ENCODE measurements at places on chromosomes 12 and 14. TPM values are rescaled to one million over a fixed set of nuclear protein-coding genes. Genes with fewer than 3 reads are reported as not detected.

GRCh38 chr14:70638416-70638815 lies 3.3 kb upstream of the TTC9 start:
- no peak overlapping the region for H3K27ac ChIP-seq
- H3K4me3 ChIP-seq: no peak overlapping the region
- DNase-seq: no peak
- peaks cover 22% of the 10 kb centered on the region for H3K4me1 ChIP-seq
- no peaks in the 10 kb centered on the region for H3K36me3 ChIP-seq

DNA sequence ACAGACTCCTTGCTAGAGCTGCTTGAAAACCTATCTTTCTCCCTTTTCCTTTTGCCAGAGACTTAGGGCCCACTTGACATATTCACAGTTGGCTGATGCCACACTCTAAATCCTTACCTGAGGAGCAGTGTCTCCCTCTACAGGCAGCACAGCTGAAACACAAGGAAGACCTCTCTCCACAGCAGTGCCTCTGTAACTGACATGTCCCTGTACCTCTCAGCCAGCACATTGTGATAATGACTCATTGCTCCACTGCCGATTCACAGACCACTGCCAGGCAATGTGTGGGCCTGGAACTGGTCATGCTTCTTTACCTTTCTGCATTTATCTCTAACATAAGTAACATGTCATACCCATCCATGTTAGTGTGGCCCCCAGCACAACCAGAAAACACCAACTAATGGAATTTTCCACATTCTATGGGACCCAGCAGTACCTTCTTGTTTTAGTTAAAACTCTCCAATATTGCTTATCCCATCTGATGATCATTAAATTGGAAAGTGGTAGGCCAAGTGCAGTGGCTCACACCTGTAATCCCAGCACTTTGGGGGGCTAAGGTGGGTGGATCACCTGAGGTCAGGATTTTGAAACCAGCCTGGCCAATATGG lies 56.5 kb downstream of the GTF2A1 start:
- peaks cover 1% of the 10 kb centered on the region for H3K4me1 ChIP-seq
- no peak overlapping the region for H3K27ac ChIP-seq
- H3K4me3 ChIP-seq: no peak overlapping the region
- H3K27me3 ChIP-seq: no peaks in the 10 kb centered on the region

Gene ANG
- 4.4 TPM for total RNA-seq

Gene LTBP2
- total RNA-seq: 102 TPM

DNA sequence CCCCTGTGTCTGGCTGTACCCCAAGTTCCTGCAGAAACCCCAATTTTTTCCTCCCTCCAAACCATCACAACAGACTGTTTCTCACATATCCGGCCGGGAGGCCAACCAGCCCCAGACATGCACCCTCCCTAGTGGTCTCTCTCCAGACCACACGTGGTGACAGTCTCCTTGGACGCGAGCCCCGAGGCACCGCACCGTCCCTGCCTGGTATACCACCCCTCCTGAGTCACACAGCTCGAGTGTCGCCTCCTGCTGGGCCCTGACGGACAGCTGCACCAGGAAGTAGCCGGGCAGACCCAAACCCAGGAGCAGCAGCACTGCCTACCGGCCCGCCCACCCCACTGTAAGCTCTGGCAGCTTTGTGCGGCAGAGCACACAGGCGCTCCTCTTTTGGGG lies 97.4 kb downstream of the RFLNA start:
- H3K36me3 ChIP-seq: peaks cover 11% of the 10 kb centered on the region
- no peaks in the 10 kb centered on the region for H3K27me3 ChIP-seq
- H3K4me1 ChIP-seq: peaks cover 99% of the 10 kb centered on the region
- DNase-seq: peak; percentile 87
- H3K27ac ChIP-seq: peak overlapping the region; percentile 91

DNA sequence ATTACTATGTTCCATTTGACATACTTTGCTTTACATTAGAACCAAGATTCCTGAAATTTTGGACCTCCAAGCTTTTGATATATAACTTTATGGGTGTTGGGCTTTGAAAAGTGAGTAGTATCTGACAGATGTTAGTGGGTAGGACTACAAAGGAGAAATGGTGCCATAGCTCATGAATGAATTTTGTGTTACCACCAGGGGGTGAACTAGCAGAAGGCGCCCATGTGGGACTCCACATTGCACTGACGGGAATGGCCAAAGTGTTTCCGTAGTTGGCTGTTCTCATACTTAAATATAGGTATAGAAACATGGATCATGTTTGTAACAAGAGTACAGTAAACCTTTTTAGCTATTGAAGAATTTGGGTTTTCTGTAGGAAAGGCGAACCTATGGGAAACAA lies 337.5 kb downstream of the FLRT2 start:
- no peak overlapping the region for H3K27ac ChIP-seq
- no peaks in the 10 kb centered on the region for H3K4me1 ChIP-seq
- no peaks in the 10 kb centered on the region for H3K36me3 ChIP-seq
- no peaks in the 10 kb centered on the region for H3K27me3 ChIP-seq
- DNase-seq: no peak

DNA sequence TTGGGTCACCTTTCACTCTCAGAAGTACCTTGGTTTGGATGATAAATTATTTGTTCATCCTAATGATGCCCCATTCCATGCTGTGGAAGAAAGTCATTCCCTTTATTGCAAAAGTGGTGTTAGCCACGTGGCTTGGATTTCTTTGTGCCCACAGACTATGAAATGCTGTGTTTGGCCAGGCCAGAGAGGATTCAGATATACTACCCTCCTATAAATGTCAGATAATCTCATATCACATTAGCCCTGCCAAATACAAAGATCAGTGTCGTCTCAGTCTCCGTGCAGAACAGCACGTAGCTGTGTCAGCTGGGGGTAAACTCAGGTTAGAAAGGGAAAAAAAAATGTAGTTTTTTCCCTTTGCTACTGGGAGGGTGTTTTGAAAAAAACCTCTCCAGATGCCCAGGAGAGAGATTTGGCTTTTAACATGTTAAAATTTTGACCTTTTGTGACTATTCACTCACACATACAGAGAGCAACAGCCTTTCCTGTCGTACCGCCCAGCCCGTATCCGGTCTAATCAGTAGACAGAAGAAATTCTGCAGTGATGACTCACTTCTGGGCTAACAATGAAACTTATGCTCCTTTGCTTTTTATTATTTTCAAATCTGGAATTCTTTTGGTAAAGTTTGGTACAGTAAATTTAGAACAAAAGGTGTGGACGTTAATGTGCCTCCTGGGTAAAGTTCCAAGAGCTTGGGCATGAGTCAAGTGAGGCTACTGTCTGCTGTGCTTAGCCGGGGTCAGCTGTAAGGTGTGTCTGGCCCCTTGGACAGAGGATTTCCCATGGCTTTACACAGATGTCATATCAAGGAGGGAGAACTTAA lies 8.5 kb upstream of the PTPRB start:
- H3K27ac ChIP-seq: peak overlapping the region; percentile 3
- H3K4me3 ChIP-seq: no peak overlapping the region
- no peaks in the 10 kb centered on the region for H3K36me3 ChIP-seq
- H3K27me3 ChIP-seq: no peaks in the 10 kb centered on the region

GRCh38 chr12:42857106-42857505 lies 267.6 kb upstream of the PRICKLE1 start:
- H3K4me3 ChIP-seq: no peak overlapping the region
- H3K27me3 ChIP-seq: no peaks in the 10 kb centered on the region
- H3K27ac ChIP-seq: no peak overlapping the region
- no peak for DNase-seq
- no peaks in the 10 kb centered on the region for H3K4me1 ChIP-seq

GRCh38 chr12:92403210-92404175 lies 257.8 kb upstream of the BTG1 start:
- no peaks in the 10 kb centered on the region for H3K27me3 ChIP-seq
- no peak overlapping the region for H3K4me3 ChIP-seq
- DNase-seq: no peak
- H3K36me3 ChIP-seq: no peaks in the 10 kb centered on the region
- no peaks in the 10 kb centered on the region for H3K4me1 ChIP-seq
- peak overlapping the region; percentile 76 for H3K27ac ChIP-seq

Gene OAS2
- 6.0 TPM for total RNA-seq

GRCh38 chr14:94163796-94164195 lies 10.3 kb upstream of the PPP4R4 start:
- H3K4me3 ChIP-seq: no peak overlapping the region
- H3K36me3 ChIP-seq: no peaks in the 10 kb centered on the region

Gene PPP1R36
- not detected for total RNA-seq

GRCh38 chr12:122785503-122785902 lies 11.1 kb downstream of the CCDC62 start:
- H3K4me1 ChIP-seq: no peaks in the 10 kb centered on the region
- no peaks in the 10 kb centered on the region for H3K36me3 ChIP-seq
- no peak overlapping the region for H3K4me3 ChIP-seq
- no peak overlapping the region for H3K27ac ChIP-seq
- H3K27me3 ChIP-seq: no peaks in the 10 kb centered on the region
- no peak for DNase-seq

- no peak for DNase-seq
- peaks cover 58% of the 10 kb centered on the region for H3K36me3 ChIP-seq
- H3K4me1 ChIP-seq: no peaks in the 10 kb centered on the region
Observed at GRCh38 chr12:103986829-103987228, 21.2 kb downstream of the TDG start.

GRCh38 chr12:6773590-6774351 lies 1.5 kb downstream of the LAG3 start:
- H3K27me3 ChIP-seq: no peaks in the 10 kb centered on the region
- DNase-seq: no peak
- peaks cover 6% of the 10 kb centered on the region for H3K36me3 ChIP-seq
- peaks cover 46% of the 10 kb centered on the region for H3K4me1 ChIP-seq

GRCh38 chr14:45112896-45113781 lies 21.1 kb downstream of the FKBP3 start:
- no peak overlapping the region for H3K27ac ChIP-seq
- no peak for DNase-seq
- no peaks in the 10 kb centered on the region for H3K27me3 ChIP-seq
- peaks cover 75% of the 10 kb centered on the region for H3K36me3 ChIP-seq
- no peaks in the 10 kb centered on the region for H3K4me1 ChIP-seq

Gene IL26
- not detected for total RNA-seq

DNA sequence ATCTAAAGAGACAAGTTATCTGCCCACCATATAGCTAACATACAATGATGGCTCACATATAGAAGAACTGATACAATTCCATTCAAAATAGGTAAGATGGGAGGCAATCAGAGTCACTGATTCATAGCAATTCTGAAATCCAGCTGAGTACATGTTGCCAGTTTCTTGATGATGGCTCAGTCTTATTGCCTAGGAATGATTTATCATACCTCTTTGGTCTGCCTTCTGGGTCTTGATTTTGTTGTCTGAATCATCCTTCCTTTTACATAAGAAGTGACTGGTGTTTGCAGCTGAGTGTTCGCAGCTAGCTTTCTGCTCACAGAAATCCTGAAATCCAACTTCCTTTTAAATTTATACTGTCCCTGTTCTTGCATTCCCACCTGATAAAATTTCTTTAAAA lies 463.2 kb upstream of the MGAT4C start:
- no peak overlapping the region for H3K4me3 ChIP-seq
- H3K4me1 ChIP-seq: no peaks in the 10 kb centered on the region

DNA sequence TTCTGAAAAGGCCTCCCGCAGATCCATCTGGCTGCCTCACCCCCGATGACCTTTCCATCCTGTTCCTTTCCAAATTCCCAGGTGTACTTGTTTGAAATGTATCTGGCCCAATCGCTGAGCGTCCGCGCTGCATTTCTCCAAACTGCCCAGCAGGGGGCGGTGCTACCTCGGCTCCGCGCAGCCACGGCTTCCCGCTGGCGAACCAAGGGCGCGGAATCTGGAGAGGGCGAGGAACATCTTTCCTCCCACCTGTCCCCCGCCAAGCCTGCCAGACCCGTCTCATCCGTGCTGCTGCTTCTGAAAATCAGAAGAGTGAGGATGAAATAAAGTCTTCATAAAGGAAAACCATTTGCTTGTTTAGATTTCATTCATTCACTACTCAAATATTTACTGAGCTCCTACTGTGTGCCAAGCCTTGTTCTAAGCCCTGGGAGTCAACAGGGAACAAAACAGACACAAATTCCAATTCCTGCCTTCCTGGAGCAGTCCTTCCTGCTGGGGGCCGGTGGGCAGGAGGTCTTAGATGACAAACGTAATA lies 16.8 kb upstream of the MYL2 start:
- H3K4me3 ChIP-seq: no peak overlapping the region
- no peaks in the 10 kb centered on the region for H3K27me3 ChIP-seq
- peak; percentile 62 for DNase-seq
- H3K36me3 ChIP-seq: no peaks in the 10 kb centered on the region

GRCh38 chr12:14910090-14910915 lies 24.6 kb upstream of the MGP start:
- no peaks in the 10 kb centered on the region for H3K36me3 ChIP-seq
- H3K4me3 ChIP-seq: no peak overlapping the region
- no peak overlapping the region for H3K27ac ChIP-seq
- H3K27me3 ChIP-seq: no peaks in the 10 kb centered on the region

- no peak for DNase-seq
- H3K27ac ChIP-seq: no peak overlapping the region
- no peak overlapping the region for H3K4me3 ChIP-seq
- no peaks in the 10 kb centered on the region for H3K27me3 ChIP-seq
Observed at GRCh38 chr12:80861641-80862378, 75.9 kb downstream of the LIN7A start.

Gene GLIPR1L1
- total RNA-seq: not detected

GRCh38 chr14:91015435-91015834 lies 45.0 kb downstream of the RPS6KA5 start:
- H3K4me3 ChIP-seq: no peak overlapping the region
- H3K27me3 ChIP-seq: no peaks in the 10 kb centered on the region
- H3K4me1 ChIP-seq: no peaks in the 10 kb centered on the region
- no peak overlapping the region for H3K27ac ChIP-seq

DNA sequence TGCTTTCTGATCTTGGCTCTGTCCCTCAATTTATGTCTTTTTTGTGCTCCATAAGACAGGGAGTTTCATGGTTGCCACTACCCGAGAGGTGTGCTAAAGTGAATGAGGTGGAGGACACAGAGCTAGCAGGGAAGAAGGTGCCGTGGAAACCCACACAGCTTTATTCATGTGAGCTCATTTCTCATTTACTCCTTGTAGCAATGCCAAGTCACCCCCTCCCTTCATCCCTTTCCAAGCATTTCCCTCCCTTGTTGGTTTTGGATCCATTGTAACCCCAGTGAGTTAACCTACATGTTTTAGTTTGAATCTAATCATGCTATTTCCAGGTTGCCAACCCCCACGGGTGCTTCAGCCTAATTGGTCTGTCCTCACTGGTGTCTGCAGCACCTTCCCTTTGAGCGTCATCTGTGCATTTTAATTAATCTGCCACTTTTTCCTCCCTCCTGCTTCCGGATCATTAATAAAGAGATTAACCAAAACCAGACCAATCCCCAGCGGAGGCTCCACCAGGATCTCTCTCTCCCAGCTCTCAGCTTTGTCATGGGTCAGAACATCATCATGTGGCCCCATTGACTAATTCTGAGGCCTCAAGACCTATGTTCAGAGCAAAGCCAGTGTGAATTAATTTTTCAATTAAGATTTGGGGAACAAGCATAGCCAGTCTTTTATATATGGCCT lies 56.2 kb downstream of the NTF3 start:
- no peaks in the 10 kb centered on the region for H3K27me3 ChIP-seq
- no peaks in the 10 kb centered on the region for H3K36me3 ChIP-seq
- no peak for DNase-seq
- no peak overlapping the region for H3K4me3 ChIP-seq
